ENCODE measurements at places on chromosomes 7 and 10.
A peak's percentile ranks its signal among the peaks of the same experiment; 100 is the strongest.

GRCh38 chr7:123748171-123748733 is 551 bp downstream of the WASL start:
- peak; percentile 17 for DNase-seq

- DNase-seq: no peak
Measured at GRCh38 chr10:47276576-47277351, 23.2 kb upstream of the GDF10 start.

GRCh38 chr7:38716397-38716796 is 85.2 kb upstream of the AMPH start:
- DNase-seq: no peak

- no peak for DNase-seq
Measured at GRCh38 chr7:114182837-114183236, 231.8 kb upstream of the FOXP2 start.

DNA sequence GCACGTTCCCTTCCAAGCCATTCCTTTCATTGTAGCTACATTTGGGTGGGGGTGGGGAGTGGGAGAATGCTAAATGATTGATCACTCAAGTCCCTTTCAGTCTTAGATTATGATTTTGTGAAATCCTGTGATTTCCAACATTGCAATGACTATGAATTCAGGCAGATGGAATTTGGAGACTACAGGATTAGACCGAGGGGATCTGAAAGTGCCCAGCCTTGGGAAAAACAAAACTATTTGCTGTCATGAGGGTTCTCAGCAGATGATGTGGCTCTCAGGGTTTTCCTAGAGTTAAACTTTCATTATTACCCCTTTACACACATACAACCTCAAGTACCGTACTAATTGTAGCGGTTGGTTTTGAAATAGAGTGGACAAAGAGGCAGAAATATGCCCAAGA is 4.7 kb downstream of the MACROH2A2 start:
- DNase-seq: no peak

- no peak for DNase-seq
Measured at GRCh38 chr10:1169981-1170866, 114.0 kb downstream of the WDR37 start.

GRCh38 chr10:5503477-5503835 is 4.1 kb upstream of the CALML5 start:
- no peak for DNase-seq

- DNase-seq: no peak
Measured at GRCh38 chr7:119010635-119011034, 786.1 kb downstream of the ANKRD7 start.

- DNase-seq: peak; percentile 81
Measured at GRCh38 chr7:1065585-1066241, 21.4 kb downstream of the GPR146 start.

- DNase-seq: no peak
Measured at GRCh38 chr7:155287284-155287935, 10.3 kb upstream of the INSIG1 start.

GRCh38 chr10:24847112-24848070 is 105.0 kb downstream of the PRTFDC1 start:
- no peak for DNase-seq

DNA sequence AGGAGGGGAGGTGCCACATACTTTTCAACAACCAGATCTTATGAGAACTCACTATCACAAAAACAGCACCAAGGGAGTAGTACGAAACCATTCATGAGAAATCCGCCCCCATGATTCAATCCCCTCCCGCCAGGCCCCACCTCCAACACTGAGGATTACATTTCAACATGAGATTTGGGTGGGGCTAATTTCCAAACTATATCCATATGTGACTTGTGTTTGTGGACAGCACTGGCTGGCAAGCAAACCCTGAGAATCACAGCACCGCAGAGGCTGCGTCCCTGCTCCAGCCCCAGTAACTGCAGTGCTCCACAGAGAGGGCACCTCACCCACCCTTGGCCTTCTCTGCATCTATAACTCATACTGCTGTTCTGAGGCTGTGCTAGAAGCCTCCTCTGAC is 211.2 kb upstream of the PODXL start:
- no peak for DNase-seq

DNA sequence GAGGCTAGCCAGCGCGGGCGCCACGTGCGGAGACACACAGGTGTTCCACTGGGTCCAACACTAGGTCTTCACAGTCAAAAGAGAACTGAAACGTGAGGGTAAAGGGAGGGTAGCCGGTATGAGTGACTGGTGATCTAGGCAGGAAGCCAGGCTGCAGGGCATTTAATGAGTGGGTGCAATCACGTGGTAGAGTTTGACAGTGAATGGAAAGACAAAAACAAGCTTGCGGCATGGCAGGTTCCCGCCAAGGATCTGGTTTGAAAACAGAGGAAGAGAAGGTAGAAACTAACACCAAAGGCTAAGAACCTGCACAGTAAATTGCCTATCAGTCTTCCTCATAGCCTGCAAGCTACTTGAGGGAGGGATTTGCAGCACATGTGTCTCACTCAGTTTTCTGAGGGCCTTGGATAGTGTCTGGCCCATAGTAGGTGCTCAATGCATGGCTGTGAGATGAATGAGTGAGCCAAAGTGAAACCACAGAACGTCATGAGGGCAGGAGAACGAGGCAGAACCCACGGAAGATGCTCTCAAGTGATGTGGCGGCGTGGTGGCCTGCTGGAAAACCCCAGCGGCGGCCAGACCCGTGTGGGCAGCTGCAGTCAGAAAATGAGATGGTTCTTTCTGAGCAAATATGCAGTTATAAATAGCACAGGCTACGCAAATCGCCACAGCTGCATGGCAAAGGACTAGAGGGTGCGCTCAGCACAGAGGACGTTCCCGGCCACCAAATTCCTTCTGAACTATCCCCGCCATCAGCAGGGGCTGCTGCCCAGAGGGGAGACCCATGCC is 183.6 kb upstream of the NFE2L3 start:
- peak; percentile 48 for DNase-seq

GRCh38 chr7:135277161-135277560 is 43.5 kb downstream of the STRA8 start:
- DNase-seq: no peak

GRCh38 chr10:86829472-86829871 is 73.1 kb downstream of the BMPR1A start:
- no peak for DNase-seq

DNA sequence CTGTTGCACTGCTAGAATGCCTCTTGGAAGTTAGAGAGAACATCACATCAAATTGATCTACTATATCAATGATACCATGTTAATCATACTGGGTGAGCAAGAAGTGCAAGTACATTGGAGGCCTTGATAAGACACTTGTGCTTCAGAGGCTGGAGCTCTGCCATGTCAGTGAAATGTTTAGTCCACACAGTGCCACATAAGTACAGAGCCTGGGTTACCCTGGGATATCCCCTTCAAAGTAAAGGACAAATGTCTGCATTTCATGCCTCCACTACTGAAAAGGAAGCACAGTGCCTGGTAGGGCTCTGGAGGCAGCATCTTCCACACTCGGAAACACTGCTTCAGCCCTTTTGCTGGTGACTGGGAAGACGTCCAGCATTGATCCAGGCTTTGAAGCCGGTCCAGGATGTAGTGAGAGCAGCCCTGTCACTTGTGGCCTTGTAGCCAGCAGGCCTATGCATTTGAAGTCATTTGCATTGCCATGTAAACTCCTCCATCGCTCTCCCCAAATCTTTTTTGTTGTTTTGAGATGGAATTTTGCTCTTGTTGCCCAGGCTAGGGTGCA is 15.7 kb upstream of the STN1 start:
- DNase-seq: no peak

DNA sequence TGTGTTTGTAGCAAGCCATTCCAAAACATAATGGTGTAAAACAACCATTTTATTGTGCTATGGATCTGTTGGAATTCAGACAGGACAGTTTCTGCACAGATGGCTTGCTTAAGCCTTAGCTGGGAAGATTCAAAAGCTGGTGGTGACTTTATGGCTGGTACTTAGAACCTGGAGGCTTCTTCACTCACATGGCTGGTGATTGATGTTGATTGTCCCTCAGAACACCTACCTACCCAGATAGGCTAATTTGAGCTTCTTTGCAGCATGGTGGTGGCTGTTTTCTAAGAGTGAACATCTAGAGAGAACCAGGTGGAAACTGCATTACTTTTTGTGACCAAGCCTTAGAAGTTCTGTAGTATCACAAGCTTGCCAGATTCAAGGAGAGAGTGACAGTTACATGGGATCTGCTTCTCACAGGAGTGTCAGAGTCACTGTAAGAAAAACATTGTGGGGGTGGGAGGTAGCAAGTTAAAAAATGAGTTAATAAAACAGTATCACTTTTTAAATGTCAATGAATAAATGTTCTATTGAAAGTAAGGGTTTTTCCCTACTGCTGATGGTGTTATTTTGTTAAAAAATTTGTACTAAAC is 7.1 kb downstream of the R3HCC1L start:
- no peak for DNase-seq

GRCh38 chr10:6314620-6315205 is 112.0 kb downstream of the PFKFB3 start:
- no peak for DNase-seq

DNA sequence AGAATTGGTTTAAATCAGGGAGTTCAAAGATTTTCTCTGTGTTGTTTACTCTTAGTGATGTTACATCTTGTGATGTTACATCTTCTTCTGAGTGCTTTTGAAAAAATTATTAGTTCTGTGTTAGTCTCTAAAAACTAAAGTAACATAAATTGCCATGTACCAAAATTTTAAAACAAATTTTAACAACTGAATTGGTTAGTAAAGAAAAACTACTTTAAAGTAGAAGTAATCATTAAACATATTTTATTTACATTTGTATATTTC is 5.2 kb upstream of the IGF2BP3 start:
- DNase-seq: no peak

GRCh38 chr7:131007439-131008330 is 273.7 kb upstream of the KLF14 start:
- peak; percentile 55 for DNase-seq

- no peak for DNase-seq
Measured at GRCh38 chr10:100033766-100034418, 24.1 kb upstream of the DNMBP start.

DNA sequence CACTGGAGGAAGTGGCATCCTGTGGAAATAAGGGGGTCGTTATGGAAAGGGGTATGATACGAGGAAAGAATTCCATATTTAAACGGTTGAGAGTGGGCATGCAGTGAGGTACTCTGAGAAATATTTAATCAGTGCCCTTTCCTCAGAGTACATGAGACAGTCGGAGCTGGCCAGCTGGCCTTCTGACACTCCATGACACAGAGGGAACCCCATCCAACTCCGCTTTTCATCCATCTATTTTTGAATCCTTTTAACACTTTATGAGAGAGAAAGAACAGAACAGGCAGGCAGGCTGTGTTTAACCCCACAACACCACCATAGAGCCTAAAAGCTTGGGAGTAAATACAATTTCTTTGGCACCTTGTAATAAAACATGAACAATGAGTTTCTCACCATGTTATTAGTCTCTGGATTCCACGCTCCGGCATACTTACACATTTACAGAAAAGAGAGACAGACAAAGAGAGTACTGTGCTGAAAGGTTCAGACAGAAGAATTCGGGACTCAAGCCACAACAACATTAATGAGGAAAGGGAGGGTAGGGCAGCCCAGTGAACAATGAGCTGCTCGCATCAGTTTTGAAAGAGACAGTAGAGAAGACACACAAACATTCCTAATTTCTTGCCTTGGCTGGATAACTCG is 124.2 kb upstream of the PDLIM1 start:
- DNase-seq: no peak

DNA sequence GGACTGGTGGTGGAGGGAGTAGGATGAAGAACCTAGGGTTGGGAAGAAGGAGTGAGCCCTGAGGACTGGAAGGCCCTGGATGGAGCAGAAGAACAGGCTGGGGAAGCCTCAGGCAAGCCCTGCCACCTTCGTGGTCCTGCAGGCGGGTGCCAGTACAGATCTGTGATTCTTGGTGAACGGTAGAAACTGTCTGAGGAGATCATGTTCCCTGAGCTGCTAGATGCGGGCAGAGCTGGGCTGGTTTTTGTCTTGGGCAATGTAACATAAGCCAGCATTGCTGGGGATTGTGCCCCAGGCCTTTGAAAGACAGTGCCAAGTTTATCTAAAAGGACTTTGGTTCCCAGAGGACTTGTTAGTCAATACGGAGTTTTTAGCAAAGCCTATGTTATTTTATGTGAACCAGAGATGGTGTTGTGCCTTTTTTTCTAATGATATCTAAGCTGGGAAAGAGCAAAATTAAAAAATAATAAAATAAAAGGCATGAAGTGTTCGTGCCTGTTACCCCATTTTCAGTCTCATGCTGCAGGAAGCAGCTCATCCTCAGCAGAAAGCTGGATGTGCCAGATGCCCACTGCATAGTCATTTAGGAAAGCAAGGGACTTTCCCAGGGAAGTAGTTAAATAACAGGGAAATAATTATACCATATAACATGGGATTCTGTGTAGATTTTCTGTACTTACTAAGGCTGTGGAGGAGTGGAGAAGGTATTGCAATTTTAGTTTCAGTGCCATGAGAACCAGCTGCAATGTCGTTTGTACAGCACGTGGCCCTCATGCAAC is 24.4 kb upstream of the FIGNL1 start:
- DNase-seq: no peak

GRCh38 chr10:14447094-14447839 is 116.5 kb upstream of the FRMD4A start:
- no peak for DNase-seq

DNA sequence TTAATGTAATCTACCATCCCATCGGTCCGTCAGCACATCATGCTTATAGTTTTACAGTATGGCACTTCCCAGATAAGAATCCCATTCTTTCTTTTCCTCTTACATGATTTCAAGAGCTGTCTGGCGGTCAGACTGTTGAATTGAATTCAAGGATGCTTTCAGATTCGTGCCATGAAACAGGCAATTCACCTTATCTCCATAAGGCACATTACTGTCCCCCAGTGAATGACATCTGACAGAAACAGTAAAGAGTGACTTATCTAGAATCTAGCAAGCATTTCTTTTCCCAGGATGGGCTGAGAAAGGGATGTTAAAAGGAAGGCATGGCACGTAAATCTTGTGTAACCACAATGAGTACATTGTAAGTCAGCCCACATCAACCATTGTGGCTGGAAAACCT is 61.1 kb upstream of the SEM1 start:
- no peak for DNase-seq

DNA sequence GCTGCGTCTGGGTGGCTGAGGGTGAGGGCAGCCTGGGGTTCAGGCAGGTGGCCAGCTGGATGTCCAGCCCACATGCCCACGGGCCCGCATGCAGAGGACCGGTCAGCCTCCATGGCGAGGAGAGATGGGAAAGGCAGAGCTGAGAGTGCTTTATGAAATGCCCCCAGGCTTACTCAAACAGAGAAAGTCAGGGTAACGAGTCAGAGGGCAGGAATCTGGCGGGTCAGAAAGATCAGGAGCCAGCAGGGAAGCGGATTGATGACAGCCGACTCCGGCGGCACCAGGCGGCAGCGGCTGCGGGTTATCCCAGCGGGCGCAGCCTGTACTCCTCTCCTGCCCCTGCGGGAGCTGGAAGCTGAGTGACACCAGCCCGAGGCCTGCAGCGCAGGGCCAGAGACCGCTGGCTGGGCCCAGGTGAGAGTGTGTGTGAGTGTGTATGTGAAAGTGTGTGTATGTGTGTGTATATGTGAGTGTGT is 13.4 kb downstream of the SLC13A4 start:
- DNase-seq: no peak

- DNase-seq: no peak
Measured at GRCh38 chr7:94276027-94276426, 118.7 kb upstream of the COL1A2 start.

Measured in stimulated activated CD4-positive, alpha-beta T cell treated with anti-CD3 and anti-CD28 coated beads, Interleukin-12 subunit alpha, Interleukin-12 subunit beta, amount 100 ng/mL, for 24 hours (primary cell).